Urinary bladder (tissue), 4 donors: ENCODE measurements at places on chromosomes 13 and 19. TPM values are rescaled to one million over a fixed set of nuclear protein-coding genes. Genes with fewer than 3 reads are reported as not detected.

DNA sequence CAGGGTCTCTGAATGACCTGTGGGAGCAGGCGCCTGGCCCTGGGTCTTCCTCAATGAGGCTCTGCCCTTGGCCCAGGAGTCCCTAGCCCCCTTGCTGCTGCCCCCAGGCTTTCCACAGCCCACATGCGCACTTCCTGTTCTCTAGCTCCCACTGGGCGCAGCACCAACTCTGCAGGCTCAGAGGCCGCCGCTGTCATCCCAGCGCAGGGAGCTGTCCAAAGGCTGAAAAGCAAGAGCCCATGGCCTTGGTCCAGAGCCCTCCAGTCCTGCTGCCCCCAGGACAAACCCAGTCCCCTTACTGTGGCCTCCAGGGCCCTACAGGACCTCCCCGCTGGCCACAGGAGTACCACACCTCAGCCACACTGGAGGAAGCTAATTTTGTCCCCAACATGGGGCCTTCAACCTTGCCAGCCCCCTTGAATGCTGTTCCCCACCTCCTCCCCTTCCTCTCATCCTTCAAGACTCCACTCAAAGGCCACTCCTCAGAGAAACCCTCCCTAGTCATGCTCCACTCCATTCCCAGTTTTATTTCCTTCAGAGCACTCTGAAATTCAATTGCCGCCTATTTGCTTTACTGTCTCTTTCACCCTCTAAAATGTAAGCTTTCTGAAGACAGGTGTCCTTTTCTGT is 8.0 kb upstream of the POU2F2 start:
- DNase-seq = peak; percentile 51

GRCh38 chr13:29125934-29126424 is 305.8 kb downstream of the MTUS2 start:
- no peak for DNase-seq

Gene FCGBP
- polyA plus RNA-seq = 9.4 TPM

DNA sequence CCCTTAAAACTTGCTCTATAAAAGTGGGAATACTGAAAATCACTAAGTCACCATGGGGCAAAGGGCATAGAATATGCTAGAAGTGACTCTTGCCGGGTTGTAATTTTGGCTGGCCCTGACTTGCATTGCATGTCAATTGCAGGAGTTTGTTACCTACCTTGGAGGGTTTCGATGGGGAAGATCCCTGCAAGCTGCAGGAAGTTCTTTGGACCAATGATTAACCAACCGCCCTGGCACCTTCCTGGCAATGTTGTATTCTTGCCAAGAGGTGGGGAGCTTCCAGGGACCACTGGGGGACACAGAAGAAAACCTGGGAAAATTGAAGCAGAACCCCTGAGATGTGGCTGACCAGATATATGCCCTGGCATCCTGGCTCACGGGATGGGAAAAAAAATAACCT is 235.8 kb downstream of the B3GLCT start:
- no peak for DNase-seq

Gene SOX21
- polyA plus RNA-seq = not detected
